ENCODE measurements at places on chromosomes 12 and 14.
A peak's percentile ranks its signal among the peaks of the same experiment; 100 is the strongest.

DNA sequence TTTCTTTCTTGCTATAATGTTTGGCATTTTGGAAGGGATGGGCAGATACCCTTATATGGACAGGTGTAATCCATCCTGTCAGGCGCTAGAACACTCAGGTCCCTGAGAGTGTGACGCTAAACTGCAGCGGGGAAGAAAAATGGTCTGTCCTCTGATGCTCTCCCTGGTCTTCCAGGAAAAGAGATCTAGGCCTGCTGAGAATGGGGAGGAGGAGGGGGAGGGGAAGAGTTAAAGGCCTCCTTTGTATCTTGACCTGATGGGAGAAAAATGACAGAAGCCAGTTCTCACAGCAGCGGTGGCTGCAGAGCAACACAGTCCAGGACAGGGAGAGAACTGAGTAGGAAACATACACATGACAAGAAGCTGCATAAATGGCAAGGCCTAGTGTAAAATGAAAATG, 61.1 kb downstream of the RPS6KA5 start:
- DNase-seq, result no peak

DNA sequence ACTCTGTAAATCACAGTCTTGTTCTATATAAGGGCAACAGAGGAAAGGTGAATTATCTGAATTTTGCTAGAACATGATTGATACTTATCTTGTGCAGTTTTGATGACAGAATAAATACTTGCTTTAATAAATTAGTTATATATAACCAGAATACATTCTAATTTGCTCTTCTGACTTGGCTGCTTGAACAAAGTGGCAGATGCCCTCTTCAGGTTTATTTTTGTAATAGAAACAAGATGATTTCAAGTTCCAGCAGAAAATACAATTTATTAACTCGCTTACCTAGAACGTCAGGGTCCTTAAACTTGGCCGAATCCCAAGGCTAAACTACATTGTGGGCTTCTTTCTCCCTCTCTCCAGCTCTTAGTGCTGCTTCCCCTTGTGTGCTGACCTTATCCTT, 57.6 kb upstream of the SSTR1 start:
- DNase-seq, result no peak

DNA sequence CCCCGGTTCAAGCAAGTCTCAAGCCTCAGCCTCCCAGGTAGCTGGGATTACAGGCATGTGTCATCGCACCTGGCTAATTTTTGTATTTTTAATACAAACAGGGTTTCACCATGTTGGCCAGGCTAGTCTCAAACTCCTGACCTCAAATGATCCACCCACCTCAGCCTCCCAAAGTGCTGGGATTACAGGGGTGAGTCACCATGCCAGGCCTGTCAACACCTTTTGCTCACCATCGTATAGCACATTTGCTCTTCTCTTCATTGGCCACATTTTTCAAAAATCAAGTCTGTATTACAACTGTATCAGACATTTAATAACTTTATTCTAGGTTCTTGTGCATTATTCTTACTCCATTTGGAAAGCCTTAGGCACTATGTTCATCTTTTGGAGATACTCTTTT, 50.3 kb downstream of the BCAT1 start:
- no peak for DNase-seq

GRCh38 chr12:106032623-106032925, 106.2 kb downstream of the NUAK1 start:
- DNase-seq, result no peak

GRCh38 chr12:122067966-122068365, 10.6 kb upstream of the MLXIP start:
- DNase-seq, result peak; percentile 63

DNA sequence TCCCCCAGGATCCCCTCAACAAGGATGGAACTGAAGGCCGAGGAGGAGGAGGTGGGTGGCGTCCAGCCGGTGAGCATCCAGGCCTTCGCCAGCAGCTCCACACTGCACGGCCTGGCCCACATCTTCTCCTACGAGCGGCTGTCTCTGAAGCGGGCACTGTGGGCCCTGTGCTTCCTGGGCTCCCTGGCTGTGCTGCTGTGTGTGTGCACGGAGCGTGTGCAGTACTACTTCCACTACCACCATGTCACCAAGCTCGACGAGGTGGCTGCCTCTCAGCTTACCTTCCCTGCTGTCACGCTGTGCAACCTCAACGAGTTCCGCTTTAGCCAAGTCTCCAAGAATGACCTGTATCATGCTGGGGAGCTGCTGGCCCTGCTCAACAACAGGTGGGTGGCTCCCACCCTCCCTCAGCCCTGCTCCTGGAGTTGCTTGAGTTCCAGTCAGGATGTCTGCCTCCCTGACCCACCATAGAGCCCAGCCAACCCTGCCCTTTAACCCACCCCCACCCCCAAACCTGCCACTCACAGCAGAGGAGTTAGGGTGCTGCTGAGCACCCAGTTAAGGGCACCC, 1.4 kb downstream of the ASIC1 start:
- DNase-seq, result peak; percentile 36

DNA sequence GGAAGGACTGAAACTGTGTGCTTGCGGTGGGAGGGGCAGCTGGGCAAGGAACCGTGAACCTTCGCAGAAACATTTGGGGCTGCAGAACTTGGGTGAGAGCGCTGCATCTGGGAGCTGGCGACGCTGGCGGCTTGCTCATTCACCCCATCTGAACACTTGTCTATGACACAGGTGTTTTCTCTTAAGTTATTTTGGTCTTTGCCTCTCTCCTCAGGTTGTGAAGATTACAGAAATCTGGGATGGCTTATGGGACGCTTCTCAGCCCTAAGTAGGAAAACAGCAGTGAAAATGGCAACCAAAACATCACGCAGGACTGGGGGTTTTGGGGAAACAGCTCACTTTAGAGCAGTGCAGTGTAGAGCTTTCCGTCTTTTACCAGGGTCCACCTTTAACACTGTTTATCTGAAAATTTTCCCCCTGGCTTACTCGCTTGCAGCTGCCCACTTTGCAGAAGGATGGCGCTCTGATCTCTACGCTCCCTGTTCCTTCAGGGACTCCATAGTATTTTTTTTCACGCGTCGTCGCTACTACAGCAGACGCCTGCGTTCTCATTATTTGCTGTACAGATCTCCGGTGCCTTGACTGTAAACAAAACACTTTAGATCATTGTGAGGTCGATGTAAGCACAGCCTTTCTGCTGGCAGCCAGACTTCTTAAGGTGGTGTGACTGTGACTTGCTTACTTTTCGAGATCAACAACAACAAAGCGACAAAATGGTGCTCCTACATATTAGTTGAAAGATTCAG, 2.7 kb upstream of the CDKN1B start:
- peak; percentile 82 for DNase-seq

GRCh38 chr14:54440037-54440436, 1.1 kb downstream of the CNIH1 start:
- DNase-seq, result no peak

GRCh38 chr14:101558739-101559240, 2.5 kb upstream of the DIO3 start:
- no peak for DNase-seq

DNA sequence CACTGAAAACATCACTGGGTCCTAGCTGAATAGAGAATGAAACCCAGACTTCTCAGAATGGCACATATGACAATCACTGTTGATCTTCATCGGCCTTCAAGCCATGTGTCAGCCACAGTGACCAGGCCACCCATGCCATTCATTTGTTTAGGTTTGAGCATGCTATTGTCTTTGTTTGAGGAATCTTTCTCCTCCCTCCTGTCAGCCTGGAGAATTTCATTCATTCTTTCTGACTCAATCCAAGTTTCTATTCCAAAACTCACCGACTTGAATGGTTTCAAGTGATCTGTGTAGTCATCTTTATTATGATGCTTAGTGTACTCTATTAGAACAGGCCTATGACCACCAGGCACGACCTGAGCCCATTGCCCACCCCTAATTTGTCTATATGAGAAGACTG, 106.3 kb downstream of the ETNK1 start:
- DNase-seq, result no peak

DNA sequence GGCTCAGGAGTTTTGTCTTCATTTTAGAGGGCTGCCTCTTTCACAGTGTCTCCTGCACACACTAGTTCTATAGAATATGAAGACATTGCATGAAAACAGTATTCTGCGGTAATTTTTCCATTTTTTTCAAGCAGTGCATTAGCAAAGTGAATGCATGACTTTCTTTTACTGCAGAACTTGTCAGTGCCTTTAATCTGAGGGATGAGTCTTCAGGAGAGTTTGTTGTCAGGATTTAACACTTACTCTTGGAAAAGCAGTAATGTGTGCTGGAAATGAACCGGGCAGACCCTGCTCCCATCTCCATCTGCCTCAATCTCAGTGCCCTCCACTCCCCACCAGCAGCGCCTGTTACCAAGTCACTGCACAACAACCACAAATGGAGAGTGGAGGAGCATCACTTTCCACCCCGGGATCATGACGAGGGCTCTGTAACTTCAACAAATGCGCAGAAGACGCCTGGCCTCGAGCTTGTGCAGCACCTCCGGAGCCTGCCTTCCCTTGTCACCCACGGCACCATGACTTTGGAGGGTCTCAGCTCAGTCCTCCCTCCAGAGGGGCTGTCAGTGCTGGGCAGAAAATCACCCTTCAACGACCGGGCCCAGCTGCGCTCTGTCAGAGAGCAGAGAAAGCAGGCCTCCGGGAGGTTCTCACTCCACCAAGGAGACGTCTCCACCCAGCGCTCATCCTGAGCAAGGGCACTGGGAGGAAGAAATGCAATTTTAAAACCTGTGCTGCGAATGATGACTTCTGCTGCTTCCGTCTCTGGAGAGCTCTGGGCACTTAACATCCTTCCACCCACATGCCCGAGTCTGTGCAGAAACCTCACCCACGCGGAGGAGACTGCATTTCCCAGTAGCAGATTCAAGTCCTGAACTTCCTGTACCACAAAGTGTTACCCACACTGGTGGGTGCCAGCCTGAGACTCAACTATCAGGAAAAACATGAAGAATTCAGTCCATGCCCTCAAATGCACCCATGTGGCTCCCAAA, 255.7 kb downstream of the ADGRD1 start:
- no peak for DNase-seq

DNA sequence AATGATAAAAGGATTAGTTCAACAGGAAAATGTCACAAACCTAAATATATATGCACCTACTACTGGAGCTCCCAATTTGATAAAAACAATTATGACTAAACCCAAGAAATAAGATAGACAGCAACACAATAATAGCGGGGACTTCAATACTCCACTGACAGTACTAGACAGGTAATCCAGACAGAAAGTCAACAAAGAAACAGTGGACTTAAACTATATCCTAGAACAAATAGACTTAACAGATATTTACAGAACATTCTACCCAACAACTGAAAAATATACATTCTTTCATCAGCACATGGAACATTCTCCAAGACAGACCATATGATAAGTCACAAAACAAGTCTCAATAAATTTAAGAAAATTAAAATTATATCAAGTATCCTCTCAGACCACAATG, 28.0 kb upstream of the LGR5 start:
- DNase-seq, result no peak

GRCh38 chr12:104006929-104007328, 41.3 kb downstream of the TDG start:
- no peak for DNase-seq

- DNase-seq, result no peak
These were observed 9.3 kb upstream of the RPH3A start for GRCh38 chr12:112782250-112782649.

- no peak for DNase-seq
These were observed 947 bp downstream of the GAS2L3 start for GRCh38 chr12:100574187-100575074.

GRCh38 chr12:6069437-6070093, 54.9 kb downstream of the VWF start:
- peak; percentile 24 for DNase-seq

GRCh38 chr14:78417532-78417931, 247.4 kb downstream of the NRXN3 start:
- DNase-seq, result no peak

DNA sequence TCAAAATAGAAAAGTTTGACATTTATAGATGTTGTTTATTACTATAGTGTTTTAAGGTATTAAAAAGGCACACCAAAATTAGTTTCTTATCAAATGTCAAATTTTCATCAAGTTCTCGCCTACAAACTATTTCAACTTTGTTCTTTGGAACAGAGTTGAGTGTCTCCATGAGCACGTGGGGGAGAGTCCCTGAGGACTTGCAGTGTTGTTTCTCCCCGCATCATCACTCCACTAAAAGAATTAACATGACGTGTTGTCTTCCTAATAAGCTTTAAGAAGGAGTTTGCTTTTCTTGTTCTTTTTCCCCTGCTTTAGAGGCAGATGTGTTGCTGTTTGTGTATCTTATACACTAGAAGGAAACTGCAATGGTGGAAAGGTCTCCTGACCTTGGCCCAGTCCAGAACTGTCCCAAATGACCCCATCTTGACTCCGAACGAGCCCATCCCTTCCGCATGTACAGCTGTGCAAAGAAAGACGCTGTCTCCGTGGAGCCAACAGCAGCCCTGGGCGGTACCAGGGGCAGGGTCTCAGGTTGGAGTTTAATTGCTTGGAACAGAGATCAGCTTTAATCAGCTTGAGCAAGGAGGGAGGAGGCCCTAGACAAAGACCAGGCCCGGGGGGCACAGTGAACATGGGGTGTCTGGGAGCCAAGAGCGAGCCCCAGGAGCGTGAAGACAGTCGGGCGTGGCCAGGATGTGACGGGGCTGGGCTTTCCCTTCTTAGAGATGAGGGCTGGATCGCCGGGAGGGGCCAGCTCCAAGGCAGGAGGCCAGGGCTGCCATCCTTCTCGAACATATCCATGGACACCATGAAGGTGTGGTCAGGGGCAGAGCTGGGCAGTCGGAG, 215.4 kb upstream of the RTL1 start:
- DNase-seq, result no peak

GRCh38 chr12:97778111-97778510, 315.5 kb downstream of the RMST start:
- no peak for DNase-seq

DNA sequence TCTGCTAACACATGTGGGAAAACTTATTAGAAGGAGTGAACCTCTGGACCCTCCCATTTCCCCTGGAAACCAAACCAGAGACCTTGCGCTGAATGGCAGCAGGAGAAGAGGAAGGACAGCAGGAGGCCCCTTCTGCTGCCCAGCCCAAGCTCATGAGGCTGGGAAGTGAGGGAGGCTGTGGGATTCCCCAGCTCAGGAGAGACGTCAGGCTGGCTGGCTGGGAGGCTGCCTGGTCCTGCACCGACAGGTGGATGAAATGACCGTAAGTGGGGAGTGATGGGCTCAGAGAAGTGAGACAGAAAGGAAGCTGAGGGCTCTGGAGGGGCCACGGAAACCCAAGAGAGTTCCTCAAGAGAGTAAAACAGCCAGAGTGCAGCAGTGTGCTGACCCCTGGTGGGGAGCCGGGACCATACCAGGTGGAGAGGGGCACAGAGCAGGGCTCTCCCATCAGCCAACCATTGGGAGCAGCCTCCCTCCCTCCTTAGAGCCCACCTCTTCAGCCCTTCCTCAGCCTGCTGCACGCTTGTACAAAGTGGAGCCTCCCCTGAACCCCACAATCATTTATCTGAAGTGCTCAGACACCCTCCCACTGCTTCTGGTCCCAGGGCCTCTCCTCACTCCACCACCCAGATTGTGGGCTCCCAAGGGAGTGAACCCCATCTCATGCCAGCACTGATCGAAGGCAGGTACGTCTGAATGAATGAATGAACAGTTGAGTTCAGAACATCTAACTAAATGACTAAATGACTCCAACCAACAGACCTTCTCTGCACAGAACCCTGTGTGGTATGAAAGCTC, 14.0 kb downstream of the TAMALIN start:
- peak; percentile 80 for DNase-seq

- no peak for DNase-seq
These were observed 393 bp upstream of the DCAF5 start for GRCh38 chr14:69153152-69153872.

Data from CD4-positive, alpha-beta T cell treated with Interleukin-17A for 4 hours (primary cell).